Lung microvascular endothelial cell (primary cell): ENCODE measurements at places on chromosomes 7 and 10.

- no peak for DNase-seq
Measured at GRCh38 chr7:104903044-104903443, 111.0 kb upstream of the KMT2E start.

DNA sequence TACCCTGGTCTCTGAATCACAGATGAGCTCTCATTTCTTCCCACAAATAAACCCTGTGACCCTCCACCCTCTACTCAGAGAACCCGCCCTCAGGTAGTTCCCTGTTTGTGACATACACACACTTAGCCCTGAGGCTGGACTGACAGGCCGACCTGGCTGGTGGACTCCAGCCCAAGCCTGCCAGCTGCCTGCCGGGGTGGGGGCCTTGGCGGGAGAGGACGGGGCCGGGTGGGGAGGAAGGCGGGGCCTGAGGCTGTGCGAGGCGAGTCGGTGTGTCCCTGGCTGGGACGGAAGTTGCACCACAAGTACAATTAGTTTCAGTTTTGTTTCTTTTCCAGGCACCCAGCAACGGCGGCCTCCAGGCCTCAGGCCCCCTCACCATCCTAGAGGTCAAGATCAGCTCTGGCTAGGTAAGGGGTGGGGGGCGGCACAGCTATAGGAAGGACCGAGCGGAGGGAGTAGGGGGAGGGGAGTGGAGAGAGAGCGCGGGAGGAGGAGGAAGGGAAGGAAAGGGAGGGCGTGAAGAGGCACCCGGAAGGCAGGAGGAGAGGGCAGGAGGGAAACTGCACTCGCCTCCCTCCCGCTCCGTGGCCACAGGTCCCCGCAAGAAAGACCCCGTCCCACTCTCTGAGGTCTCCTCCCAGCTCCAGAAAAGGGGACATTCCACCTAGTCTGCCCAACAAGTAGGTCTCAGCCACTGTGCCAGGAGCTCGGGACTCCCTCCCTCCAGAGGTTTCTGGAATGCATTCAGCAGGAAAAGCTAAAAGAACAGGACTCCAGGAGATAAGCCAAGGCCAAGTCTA, at the start of gene TRIM56:
Gene TRIM56 (plus strand): TSS at position 320 of the 803 bp plus-strand sequence. CDS start 1,832 bp downstream, outside the sequence.
- peak; percentile 87 for DNase-seq

DNA sequence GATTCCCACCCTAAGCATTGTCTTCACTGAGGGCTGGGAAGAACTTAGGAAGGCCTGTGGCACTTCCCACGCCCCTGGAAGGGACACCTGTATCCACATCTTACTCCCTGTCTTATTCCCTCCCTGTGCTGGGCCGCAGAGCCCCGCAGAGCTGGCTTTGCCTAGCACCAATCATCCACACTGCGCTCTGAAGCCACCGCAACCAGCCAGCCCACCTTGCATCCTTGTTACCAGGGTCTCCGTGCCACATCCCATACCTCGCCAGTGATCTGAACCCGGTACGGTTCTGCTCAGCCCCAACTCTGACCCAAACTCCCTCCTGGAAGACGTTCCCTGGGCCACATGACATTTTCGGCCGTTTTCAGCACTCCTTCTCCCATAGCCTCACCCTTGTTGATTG, 101.4 kb upstream of the PITRM1 start:
- DNase-seq = no peak

GRCh38 chr10:121157998-121158397, 306.8 kb downstream of the WDR11 start:
- no peak for DNase-seq

- no peak for DNase-seq
Measured at GRCh38 chr10:79181698-79182521, 113.1 kb downstream of the ZMIZ1 start.

- DNase-seq = no peak
Measured at GRCh38 chr10:94490789-94491039, 54.9 kb upstream of the HELLS start.

GRCh38 chr10:48516911-48517310, 88.0 kb downstream of the ARHGAP22 start:
- no peak for DNase-seq

DNA sequence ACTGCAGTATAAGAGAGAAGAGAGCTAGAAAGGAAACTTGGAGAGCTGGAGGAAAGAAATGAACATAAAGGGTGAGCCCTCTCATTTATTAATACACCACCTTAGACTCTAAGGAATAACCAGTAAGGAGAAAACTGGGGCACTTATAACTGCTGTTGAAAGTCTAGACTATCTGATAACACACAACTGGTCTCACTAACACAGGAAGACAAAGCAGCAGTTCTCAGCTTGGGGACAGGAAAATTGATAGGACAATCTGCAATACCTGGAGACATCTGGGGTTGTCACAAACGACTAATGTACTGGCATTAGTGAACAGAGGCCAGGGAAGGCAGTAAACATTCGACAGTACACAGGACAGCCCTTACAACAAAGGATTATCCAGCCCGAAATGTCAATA, 6.8 kb downstream of the ELMO1 start:
- no peak for DNase-seq

GRCh38 chr7:83365746-83366145, 203.1 kb upstream of the PCLO start:
- DNase-seq = peak; percentile 28

GRCh38 chr10:12262278-12262981, 66.4 kb downstream of the CDC123 start:
- no peak for DNase-seq
